ENCODE measurements at places on chromosomes 5 and 9.

- no peak for DNase-seq
Measured at GRCh38 chr5:159877894-159878448, 38.3 kb upstream of the ADRA1B start.

DNA sequence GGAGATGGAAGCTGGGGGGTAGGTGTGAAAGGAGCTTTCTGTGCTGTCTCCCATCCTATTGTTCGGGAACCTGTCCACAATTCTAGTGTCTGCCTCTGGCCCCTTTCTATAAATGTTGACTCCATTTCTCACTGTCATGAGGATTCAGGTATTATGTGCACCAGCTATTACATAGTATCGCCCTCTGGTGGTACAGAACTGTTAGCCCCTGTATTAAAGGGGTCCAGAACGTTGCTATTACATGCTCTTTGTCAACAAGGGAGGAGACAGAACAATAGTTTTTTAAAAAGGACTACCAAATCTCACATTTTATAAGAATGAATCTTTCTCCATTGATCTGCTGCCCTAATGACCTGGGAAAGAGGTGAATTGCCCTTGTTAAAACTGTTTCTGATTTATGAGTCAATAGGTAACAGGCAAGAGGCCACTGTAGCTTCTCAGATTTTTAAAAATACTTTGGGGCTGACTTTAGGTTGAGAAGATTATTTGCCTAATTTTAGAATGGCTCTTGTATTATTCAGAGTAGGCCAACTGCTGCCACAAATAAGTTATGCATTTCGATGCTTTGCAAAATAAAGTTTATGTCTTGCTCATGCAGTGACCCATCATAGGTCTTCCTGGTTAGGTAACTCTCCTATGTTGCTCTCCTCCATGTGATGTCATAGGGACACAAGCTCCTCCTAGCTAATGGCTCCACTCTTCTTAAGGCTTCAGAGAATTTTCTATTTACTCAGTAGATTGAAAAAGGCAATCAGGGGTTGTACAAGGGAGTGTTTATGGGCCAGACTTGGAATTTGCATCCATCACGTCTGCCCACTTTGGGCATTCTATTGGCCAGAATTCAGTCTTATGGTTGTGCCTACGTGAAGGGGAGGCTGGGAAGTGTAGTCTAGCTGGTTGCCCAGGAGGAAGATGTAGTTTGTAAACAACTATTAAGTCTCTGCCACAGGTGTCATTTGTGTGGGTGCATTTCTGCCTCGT, 20.8 kb downstream of the DCANP1 start:
- no peak for DNase-seq

GRCh38 chr9:89891221-89891590, 286.4 kb downstream of the GADD45G start:
- no peak for DNase-seq

GRCh38 chr9:90813046-90813445, 11.4 kb downstream of the SYK start:
- no peak for DNase-seq

- DNase-seq = no peak
Measured at GRCh38 chr9:22103685-22104575, 94.8 kb upstream of the CDKN2B start.

All from effector CD4-positive, alpha-beta T cell (primary cell).